Activated CD4-positive, alpha-beta T cell treated with anti-CD3 and anti-CD28 coated beads for 36 hours (primary cell): ENCODE measurements at places on chromosomes 1 and 21.

GRCh38 chr1:174791863-174792262 lies 207.9 kb upstream of the CACYBP start:
- no peak for DNase-seq

GRCh38 chr1:12614402-12615158 lies 3.4 kb downstream of the DHRS3 start:
- no peak for DNase-seq

DNA sequence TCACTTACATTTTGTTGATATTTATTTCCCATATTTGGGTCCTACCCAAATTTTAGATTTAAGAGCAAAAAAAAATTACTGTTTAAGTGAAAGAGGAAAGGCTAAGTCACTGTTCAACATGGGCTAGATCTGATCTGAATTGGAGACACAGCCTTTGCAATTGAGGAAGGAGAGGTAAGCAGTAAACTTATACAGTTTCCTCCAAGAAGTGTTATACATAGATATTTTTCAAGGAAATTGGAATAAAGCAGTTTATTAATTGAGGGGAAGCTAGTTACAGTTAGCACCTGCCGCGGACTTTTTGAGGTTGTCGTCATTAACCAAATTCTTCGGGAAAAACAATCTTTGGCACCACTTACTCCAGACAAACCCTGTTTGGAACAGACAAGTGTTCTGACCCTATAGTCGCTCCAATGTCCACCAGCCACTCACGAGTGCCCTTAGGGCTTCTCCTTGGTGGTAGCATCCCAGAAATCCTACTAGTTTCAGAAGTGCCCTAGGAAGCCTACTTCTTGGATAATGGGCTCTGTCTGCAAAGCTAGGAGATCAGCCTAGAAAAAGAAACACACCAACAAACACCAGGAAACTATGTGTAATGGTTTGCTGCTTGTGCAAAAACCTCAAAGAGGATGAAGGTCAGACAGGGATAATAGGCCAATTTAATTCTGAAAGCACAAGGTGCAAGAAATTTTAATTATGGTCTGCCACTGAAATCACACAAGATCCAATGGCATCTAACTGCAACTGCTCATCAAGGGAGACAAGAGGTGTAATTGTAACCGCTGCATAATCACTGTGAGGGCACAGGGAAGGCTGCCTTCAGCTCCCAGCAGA lies 2.5 kb downstream of the WLS start:
- no peak for DNase-seq

DNA sequence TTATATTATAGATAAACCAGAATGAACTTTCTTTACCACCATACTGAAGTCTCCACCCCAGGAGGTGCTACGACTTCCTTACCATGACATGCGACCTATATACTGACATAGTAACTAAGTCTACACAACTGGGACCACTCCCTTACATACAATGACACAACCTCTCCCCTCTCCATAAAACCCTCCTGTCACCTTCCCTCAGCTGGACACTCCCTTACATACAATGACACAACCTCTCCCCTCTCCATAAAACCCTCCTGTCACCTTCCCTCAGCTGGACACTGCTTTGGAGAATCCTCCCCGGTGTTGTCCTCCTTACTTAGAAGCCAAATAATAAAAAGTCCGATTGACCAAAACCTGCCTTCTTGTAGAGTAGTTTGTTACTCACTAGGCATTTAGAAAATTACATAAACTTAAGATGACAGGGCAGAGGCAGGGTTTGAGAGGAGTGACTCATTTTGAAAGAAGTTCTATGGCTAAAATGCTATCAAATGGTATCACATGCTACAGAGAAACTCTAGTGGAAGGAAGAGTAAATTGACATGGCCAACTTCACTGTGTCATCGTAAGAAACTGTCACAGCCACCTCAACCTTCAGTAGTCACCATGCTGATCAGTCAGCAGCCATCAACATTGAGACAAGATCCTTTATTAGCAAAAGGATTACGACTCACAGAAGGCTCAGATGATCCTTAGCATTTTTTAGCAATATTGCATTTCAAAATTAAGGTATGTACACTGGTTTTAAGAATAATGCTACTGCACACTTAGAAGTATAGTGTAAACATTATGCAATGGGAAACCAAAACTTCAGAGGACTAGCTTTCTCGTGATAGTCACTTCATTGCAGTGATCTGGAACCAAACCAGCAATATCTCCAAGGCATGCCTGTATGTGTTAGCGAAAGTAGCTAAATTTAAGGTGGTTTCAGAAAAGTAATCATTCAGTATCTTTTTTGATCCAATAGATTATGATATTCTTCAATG lies 56.4 kb downstream of the AHCTF1 start:
- DNase-seq: peak; percentile 36

- DNase-seq: peak; percentile 42
Measured at GRCh38 chr21:41877901-41878830, 978 bp downstream of the PRDM15 start.

GRCh38 chr1:43034195-43034658 lies 75.6 kb upstream of the SLC2A1 start:
- no peak for DNase-seq

DNA sequence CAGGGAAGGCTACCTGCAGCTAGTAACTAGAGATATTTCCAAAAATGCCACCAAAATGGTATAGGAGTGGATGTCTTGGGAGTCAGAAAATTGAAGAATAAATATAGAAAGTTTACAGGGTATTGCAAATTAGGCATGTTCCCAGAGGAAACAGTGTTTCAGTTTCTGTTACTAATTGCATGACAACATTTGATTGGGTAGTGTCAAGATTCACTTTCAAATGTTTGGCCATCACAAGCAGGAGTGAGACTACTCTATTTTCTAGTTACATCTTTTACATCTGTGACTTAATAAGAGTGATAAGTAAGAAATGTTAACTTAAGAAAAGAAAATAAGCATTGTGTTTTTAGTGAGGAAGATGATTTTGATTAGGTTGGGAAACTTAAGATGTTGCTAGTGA lies 30.2 kb downstream of the AMY1C start:
- no peak for DNase-seq

DNA sequence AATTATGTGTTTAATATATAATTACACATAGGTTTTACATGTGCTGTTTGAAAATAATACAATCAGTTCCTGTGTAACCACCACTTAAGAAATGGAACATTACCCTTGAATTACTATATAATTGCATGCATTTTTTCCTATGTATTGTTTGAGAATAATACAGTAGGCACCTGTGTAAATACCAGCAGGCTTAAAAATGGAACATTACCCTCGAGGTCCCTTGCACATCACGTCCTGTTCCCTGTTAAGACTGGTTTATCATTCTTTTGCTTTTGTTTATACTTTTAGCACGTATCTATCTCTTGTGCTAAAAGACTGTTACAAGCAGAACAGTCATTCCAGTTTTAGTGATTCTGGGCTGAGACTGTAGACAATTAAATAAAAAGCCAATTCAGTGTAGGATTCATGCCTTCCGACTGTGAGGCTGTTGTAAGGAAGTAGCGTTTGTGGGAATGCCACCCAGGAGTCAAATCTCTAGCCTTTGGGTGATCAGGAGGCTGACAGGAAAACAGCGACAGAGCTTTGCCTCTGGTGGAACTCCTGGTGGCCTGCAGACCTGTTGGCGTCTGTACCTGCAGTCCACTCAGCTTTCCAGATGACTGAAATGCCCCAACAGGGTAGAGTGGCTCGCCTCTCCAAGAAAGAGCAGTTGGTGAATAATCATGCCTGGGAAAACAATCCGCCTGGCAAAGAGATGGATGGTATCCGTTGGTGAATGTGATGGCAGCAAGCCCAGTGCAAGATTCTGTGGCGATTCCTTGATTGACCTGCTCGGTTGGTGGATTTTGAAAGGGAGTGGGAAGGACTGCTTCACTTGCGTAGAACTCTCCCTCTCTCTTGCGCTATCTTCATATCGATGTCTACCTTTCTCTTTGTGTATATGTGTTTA lies 58.0 kb downstream of the DISC1 start:
- DNase-seq: no peak

- no peak for DNase-seq
Measured at GRCh38 chr1:154767315-154768240, 102.5 kb downstream of the KCNN3 start.

DNA sequence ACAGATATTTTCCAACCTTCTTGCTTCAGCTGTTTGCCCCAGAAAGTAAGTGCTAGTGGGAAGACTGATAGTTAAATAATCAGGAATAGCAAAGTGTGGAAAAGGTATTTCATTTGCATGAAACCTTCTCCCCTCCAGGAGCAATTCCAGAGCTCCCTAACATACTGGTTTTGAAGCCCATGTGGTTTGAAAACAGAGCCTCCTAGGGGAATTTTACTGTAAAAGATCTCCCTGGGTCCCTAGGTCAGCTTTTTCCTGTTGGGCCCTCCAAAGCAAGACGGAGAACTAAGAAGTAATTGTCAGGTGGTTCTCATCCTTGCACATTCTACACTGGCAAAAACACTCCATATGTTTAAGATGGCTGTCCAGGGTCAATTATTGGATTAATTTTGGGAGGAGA lies 218.7 kb upstream of the FOXD3 start:
- no peak for DNase-seq
